ENCODE measurements at places on chromosomes 5 and 9.

DNA sequence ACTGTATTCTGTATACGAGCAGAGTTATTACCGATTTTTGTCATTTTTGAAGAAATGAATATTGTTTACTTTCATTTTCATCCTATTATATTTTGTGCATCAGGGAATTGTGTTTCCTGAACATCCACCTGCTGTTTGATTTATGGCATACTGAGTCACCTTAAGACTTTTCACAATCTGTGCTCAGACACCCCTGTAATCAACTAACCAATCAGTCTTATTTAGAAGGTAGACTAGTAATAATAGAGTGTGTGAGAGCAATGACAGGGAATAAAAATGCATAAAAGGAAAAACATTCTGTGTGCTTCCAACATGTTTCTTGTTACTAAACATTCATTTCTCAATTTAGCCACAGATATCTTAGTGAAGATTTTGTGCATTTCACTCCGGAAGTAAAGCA is 1413.6 kb upstream of the ACO1 start:
- no peak for DNase-seq

GRCh38 chr5:76714751-76715485 is 1.0 kb upstream of the F2R start:
- DNase-seq = no peak

GRCh38 chr9:129548571-129549135 is 72.2 kb downstream of the C9orf50 start:
- no peak for DNase-seq

GRCh38 chr9:83957248-83957513 is 22.8 kb downstream of the HNRNPK start:
- no peak for DNase-seq

DNA sequence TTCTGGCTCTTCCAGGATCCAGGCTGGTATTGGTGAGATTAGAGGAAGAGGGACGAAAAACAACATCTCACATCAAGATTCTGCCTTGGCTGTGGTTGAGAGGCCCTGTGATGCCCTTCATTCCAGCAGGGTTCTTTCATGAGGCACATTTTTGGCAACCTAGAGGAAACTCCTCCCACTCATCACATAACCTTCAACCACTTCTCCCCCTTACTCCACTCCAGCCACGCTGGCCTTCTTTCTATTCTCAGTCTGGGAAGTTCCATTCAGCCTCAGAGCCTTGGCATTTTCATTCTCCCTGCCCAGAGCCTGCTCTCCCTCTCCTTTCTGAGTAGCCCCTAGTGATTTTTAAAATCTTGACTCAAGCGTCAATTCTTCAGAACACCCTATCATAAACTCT is 337.5 kb downstream of the ZSWIM6 start:
- no peak for DNase-seq

DNA sequence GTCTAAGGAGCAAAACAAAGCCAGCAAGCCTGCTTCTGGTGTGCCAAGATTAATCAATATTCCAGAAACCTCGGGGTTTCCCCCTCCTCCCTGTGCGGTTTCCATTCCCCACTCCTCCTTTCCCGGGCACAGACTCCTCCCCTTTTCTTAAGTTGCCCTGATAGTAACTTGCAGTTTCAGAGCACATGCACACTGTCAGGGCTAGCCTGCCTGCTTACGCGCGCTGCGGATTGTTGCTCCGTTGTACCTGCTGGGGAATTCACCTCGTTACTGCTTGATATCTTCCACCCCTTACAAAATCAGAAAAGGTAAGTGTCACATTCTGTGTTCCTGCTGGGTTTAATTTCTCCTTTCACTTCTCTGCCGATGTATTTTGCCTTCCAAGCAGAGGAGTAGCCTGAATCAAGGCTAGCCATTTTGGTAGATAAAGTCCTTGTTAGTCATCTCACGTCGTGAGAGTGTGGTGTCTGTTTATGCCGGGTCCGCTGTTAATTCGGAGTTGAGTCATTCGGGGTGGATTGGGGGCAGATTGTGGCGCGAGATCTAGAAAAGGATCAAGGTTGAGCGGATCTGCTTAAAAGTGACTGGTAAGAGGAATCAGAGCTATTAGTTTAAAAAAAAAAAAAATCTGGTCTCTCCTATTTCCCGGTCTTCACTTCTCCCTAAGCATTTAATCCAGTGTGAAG is at the start of gene SLC1A3:
Gene SLC1A3 (plus strand): TSS at position 179 of the 686 bp plus-strand sequence. CDS start 1,818 bp downstream, outside the sequence.
- DNase-seq = no peak

DNA sequence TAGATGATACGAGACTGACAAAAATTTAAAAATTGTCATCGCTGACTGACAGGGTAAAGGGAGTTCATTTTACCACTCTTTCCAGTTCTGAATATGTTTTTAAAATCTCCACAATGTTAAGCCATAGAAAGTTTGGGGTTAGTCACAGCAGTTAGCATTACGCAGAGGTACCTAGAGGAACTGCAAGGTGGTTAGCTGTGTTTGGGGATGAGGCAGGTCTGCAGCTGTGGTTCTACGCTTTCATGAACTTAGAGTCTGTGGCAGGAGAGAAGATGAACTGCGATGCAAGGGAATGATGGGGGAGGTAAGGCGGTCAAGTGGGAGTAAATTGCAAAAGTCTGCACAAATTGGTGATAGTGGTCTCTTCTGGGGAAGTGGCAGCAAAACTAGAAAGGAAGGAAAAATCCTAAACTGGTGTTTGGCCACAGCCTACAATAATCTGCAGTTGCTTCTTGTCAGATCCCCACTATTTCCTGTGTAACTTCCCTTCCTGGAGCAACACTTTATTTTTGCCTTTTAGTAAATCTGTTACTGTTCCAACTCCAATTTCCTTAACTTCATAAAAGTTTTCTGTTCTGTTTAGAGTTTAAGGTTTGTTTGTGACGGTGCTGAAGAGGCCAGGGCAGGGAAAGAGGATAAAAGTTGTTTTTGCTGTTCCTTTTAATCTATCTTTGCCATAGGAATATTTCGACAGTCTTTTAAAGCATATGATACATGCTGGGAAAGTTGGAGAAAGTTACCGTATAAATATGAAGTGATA is 38.6 kb upstream of the SNX2 start:
- no peak for DNase-seq

- DNase-seq = no peak
Observed at GRCh38 chr5:68822796-68823195, 271.0 kb upstream of the SLC30A5 start.

GRCh38 chr9:110208031-110208430 is at the start of gene C9orf152:
Gene C9orf152 (minus strand): TSS chr9:110208159. CDS start chr9:110207579, 580 bp downstream.
- no peak for DNase-seq

DNA sequence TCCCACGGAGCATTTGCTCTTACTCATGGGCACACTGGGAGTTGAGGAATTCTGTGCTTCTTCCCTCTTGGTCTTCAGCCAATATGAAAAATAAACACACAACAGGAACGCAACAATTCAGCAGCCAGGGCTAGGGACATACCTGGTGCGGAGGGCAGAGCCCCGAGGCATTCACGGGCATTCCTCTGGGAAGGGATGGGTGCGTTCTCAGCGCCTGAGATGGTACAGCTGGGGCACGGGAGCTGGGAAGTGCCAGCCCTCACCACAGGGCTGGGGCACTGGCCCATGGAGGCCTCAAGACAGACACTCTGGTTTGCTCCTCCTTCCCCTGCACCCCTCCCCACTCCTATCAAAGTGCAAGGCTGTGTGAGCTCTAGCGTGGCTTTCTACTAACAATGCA is 2.1 kb downstream of the SLC6A3 start:
- no peak for DNase-seq

DNA sequence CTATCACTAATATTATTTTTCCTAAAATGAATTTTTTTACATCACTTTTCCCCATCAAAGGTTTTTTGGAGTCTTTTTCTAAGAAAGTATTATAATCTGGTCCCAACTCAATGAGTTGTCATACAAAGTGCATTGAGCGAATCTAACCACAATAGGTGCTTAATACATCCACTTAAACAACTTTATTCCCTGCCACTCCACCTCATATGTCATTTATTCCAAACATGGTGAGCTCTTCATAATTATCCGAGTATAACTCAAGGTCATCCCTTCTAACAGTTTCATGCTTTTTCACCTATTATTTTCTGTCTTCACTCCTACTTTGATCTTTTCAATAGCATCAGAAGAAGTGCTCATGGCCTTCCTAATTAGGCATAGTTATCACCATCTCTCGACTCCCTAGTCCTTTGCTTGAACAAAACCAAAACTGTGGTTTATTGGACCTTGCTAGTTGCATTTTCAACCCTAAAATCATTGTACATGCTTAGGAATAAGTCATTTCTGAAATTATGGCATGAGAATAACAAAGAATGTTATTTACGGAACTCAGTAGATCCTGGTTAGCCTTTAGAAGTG is 754.7 kb upstream of the CTNND2 start:
- DNase-seq = no peak

DNA sequence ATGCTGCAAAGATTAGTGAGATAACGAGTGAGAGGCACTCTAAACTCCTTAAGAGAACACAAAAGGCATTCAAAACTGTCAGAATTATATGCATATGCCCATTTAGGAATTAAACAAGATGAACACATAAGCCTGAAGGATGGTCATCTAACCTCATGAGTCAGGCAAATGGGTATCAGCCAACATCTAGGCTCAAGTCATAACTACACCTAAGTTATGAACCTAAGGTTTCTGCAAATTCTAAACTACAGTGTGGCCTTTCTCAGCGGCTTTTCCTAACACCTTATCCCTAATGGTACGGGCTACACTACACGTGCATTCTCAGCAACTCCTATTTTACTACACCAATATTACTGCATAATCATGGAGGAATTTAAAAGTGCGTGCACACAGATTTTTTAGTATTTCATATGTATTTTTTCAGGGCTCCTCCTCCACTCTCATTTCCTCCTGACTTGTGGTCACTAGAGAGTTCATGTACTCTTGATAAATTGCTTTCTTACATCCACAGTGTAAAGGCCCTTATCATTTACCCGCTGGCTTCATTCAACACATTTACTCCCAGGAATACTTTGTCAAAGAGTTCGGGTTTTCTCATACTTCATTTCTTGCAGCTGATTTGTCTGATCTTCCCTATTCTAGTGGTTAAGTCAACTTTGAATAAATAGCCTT is 316.5 kb downstream of the BNC2 start:
- DNase-seq = no peak

DNA sequence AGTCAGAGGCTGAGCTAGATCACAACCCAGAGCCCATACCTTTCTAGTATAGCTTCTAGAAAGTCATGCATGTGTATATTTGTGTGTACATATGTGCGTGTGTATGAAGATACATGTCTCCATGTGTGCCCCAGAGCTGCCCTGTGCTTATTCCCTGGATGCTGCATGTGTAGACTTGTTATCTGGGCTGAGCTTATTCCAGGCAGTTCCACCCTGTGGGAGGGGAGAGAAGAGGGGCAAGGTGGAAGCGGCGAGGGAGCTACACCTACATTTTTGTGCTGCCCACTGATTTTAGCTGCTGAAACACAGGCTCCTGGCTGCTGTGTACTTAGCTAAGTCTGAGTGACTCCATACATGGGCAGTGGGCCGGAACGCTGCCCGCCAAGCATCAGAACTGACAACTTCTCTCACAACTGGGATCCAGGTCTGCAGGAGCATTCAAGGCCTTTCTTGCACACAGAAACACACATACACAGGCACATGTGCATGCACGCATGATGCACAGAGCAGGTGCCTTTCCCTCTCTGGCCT is 38.0 kb upstream of the XPA start:
- DNase-seq = no peak

DNA sequence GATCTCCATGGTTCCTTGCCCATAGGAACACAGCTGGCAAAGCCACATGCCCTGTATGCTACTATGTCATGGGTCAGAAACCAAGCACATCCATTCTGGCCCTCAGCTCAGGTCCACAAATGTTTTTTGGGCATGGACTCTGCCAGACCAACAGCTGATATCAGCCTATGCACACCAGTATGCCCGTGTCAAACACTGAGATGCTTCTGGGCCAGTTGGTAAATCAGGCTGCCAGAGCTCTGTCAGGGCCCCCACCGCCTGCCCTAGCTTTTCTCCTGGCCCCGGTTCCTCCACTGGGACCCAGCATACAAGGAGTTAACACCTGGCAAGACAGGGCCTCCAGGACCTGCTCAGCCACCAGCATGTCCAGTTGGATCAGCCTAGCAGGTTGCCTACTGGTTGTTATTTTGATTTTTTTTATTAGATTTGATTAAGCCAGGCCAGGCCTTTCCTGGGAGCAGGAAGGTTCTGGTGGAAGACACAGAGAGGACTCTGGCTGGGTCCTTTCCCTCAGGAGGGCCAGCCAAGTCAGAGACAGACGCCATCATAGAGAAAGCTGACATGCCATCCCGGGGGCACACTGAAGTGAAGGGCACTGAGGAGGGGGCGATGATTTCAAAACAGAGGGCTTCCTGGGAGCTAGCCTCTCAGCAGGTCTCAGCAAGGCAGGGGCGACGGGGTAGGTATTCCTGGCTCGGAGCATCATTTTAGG is 65.8 kb downstream of the TSTD2 start:
- no peak for DNase-seq

DNA sequence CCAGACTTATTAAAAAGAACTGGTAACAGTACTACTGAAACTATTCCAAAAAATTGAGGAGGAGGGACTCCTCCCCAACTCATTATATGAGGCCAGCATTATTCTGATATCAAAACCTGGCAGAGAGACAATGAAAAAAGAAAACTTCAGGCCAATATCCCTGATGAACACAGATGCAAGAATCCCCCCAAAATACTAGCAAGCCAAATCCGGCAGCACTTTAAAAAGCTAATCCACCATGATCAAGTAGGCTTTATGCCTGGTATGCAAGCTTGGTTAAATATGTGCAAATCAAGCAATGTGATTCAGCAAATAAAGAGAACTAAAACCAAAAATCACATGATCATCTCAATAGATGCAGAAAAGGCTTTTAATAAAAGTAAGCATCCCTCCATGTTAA is 2271.0 kb upstream of the C9orf72 start:
- no peak for DNase-seq

- no peak for DNase-seq
Observed at GRCh38 chr5:98157368-98157767, 616.1 kb upstream of the RGMB start.

DNA sequence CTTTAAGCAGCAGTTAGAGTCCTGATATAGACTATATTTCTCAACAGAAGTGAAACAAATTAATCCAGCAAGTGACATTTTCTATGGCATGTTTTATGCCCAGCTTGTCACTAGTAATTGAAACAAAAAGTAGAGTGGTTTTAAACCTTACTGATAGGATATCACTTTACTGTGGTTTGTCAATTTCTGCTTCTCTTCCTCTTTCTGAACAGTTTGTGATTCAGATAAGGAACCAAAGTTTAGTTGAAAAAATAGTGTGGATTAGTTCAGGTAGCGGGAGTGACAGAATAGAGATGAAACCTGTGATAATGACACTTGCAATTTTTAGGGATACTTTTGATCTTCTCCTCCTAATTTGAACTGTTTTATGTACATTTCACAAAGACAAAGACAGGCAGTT is 485.7 kb upstream of the EDIL3 start:
- no peak for DNase-seq
